ENCODE measurements at places on chromosomes 5 and 9.

DNA sequence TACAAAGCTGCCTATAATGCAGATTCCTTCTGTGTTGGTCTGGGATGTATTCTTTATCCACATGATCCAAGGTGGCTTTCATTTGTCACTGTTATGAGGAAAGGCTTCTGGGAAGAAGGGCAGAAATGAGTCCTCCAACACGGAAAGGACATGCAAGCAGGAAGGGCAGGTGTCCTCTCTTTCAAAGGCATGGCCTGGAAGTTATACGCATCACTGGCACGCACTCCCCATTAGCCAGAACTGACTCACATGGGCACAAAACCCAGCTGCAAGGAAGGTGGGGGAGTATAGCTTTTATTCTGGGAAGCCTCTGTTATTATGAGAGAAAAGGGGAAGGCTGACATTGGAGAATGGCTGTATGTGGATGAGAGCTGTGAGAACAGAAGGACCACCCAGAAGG, 141.3 kb upstream of the ZNF618 start:
- DNase-seq, result no peak

GRCh38 chr9:6960777-6961176, 203.0 kb downstream of the KDM4C start:
- no peak for DNase-seq

- DNase-seq, result no peak
Measured at GRCh38 chr5:97141539-97141938, 872 bp downstream of the LIX1 start.

GRCh38 chr9:35603506-35603985, 1.5 kb upstream of the TESK1 start:
- no peak for DNase-seq

GRCh38 chr9:127360829-127361228, 36.1 kb upstream of the SLC2A8 start:
- DNase-seq, result no peak

DNA sequence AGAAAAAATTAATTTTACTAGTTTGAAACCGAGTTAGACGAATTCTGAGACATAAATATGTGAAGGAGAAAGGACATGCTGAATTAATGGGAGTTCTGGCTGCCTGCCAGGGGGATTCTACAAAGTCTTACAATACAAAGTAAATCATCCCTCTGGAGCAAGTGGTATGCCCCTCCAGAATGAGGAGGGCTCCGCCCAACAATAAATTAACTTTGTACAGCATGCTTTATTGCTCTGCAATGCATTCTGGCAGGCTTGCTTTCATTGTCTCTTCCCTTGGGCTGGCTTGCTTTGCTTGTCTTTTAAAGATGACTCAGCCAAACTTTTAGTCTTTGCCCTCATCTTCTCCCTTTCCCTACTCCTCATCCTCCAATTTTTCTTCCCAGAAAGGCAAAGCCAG, 11.7 kb upstream of the PCDHB1 start:
- DNase-seq, result no peak

GRCh38 chr9:12765088-12765798, 9.6 kb upstream of the LURAP1L start:
- DNase-seq, result no peak

GRCh38 chr9:127185931-127186781, 63.7 kb upstream of the ANGPTL2 start:
- no peak for DNase-seq

GRCh38 chr5:155299386-155300005, 285.9 kb downstream of the KIF4B start:
- DNase-seq, result no peak
